CD14-positive monocyte (primary cell): ENCODE measurements at places on chromosomes 13 and 19.

DNA sequence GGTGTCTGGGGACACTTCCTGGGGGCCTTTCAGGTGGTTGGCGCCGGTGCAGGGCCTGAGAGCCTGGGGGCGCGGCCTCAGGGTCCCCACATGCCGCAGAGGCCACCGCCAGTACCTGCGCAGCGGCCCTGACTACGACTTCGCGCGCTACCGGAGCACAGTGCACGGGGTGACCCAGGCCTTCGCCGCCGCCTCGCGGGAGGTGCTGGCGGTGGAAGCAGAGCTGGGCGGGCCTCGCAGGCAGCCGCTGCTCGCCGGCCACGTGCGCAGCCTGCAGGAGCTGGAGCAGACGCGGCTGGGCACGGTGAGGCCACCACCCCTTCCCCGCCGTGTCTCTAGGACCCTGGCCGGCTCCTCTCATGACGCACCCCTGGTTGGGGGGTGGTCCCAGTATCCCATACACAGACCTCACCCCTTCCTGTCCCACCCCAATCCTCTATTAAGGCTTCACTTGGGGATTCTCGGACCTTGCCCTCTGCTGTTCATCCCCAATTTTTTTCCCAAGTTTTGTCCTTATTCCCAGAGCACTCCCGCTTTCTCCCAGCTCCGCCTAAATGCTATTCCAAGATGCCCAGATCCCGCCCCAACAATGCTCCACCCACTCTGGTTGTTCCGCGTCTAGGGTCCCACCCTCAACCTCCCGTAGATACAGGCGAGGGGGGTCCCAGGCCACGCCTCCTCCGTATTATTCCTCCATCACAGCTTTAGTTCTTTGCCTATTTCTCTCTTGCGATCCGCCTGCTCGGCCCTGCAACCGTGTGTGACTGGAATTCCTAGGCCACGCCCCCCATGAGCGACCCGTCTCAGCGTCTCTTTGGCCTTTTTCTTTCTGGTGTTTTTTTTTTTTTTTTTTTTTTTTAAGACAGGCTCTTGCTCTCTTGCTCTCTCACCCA lies 1.0 kb downstream of the REX1BD start:
- peak overlapping the region; percentile 92 for H3K4me3 ChIP-seq
- DNase-seq, result peak; percentile 63
- H3K36me3 ChIP-seq, result peaks cover 8% of the 10 kb centered on the region
- no peaks in the 10 kb centered on the region for H3K27me3 ChIP-seq
- peaks cover 60% of the 10 kb centered on the region for H3K4me1 ChIP-seq
- peak overlapping the region; percentile 84 for H3K27ac ChIP-seq

- peaks cover 20% of the 10 kb centered on the region for H3K27me3 ChIP-seq
- no peak overlapping the region for H3K4me3 ChIP-seq
- DNase-seq, result no peak
- H3K27ac ChIP-seq, result no peak overlapping the region
Observed at GRCh38 chr13:37868691-37869505, 674 bp downstream of the TRPC4 start.

- no peak for DNase-seq
- H3K27ac ChIP-seq, result no peak overlapping the region
- no peak overlapping the region for H3K4me3 ChIP-seq
- H3K4me1 ChIP-seq, result no peaks in the 10 kb centered on the region
- no peaks in the 10 kb centered on the region for H3K36me3 ChIP-seq
Observed at GRCh38 chr13:20241593-20241992, 9.5 kb upstream of the GJB6 start.

- no peak overlapping the region for H3K27ac ChIP-seq
- H3K4me3 ChIP-seq, result no peak overlapping the region
- H3K4me1 ChIP-seq, result peaks cover 6% of the 10 kb centered on the region
- H3K27me3 ChIP-seq, result no peaks in the 10 kb centered on the region
Observed at GRCh38 chr13:20988909-20989655, 72.3 kb downstream of the LATS2 start.

- peaks cover 95% of the 10 kb centered on the region for H3K36me3 ChIP-seq
- H3K4me3 ChIP-seq, result no peak overlapping the region
- no peak overlapping the region for H3K27ac ChIP-seq
- H3K4me1 ChIP-seq, result peaks cover 6% of the 10 kb centered on the region
Observed at GRCh38 chr19:4687396-4687795, 17.3 kb upstream of the MYDGF start.

DNA sequence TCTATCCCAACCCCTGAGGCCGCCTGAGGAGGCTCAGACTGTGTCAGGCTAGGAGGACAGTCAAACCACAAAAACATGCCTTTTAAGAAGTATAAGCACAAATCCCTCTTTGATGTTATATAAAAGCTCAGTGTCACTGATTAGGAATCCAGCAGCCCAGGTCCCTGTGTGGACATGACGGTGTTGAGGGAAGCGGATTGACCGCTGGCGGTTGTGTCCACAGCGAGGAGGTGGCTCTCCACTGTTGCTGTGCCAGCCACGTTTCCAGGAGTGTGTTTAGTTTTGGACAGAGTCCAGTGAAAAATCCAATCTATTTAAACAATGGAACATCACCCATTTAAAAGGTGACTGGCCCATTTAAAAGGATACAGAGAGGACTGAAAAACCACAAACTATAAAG lies 7.5 kb upstream of the GJA3 start:
- DNase-seq, result no peak
- no peaks in the 10 kb centered on the region for H3K36me3 ChIP-seq
- no peak overlapping the region for H3K27ac ChIP-seq
- H3K4me1 ChIP-seq, result peaks cover 42% of the 10 kb centered on the region
- H3K4me3 ChIP-seq, result no peak overlapping the region

- H3K27ac ChIP-seq, result no peak overlapping the region
- H3K27me3 ChIP-seq, result no peaks in the 10 kb centered on the region
- DNase-seq, result no peak
- H3K4me1 ChIP-seq, result no peaks in the 10 kb centered on the region
Observed at GRCh38 chr13:43154156-43154651, 130.8 kb downstream of the DNAJC15 start.

GRCh38 chr19:27774827-27775226 lies 1438.1 kb downstream of the UQCRFS1 start:
- no peaks in the 10 kb centered on the region for H3K27me3 ChIP-seq
- H3K27ac ChIP-seq, result no peak overlapping the region
- no peak overlapping the region for H3K4me3 ChIP-seq
- H3K4me1 ChIP-seq, result peaks cover 14% of the 10 kb centered on the region
- peak; percentile 35 for DNase-seq
- H3K36me3 ChIP-seq, result no peaks in the 10 kb centered on the region

DNA sequence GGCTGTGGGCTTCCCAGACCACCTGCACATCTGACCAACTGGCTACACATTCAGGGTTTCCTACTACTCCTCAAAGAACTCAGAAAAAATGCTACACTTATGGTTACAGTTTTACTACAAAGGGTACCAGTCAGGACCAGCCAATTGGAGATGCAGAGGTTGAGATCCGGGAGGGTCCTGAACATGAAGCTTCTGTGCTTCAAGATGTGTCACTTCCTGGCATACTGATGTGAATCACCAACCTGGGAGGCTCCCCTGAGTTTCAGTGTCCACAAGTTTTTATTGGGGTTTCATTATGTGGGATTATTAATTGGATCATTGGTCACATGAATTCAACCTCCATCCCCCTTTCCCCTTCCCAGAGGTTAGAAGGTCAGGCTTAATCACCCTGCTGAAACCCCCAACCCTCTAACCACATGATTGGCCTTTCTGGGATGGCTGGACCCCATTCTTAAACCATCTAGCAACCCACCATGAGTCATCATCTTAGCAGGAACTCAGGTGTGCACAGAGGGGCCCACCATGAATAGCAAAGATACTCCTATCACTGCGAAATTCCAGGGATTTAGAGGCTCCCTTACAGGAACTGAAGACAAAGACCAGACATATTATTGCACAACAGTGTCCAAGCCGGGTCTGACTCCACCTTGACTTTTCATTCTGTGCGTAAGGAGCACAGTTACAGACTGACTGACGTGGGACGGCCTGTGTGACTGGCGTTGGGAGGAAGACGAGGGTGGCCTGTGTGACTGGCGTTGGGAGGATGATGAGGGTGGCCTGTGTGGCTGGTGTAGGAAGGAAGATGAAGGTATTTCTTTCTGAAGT lies 90.7 kb downstream of the ATP8A2 start:
- H3K4me1 ChIP-seq, result no peaks in the 10 kb centered on the region
- H3K36me3 ChIP-seq, result no peaks in the 10 kb centered on the region
- no peak overlapping the region for H3K27ac ChIP-seq
- no peak overlapping the region for H3K4me3 ChIP-seq

GRCh38 chr13:112244061-112244460 lies 132.1 kb upstream of the SPACA7 start:
- no peak overlapping the region for H3K27ac ChIP-seq
- H3K27me3 ChIP-seq, result no peaks in the 10 kb centered on the region
- no peaks in the 10 kb centered on the region for H3K36me3 ChIP-seq
- H3K4me1 ChIP-seq, result no peaks in the 10 kb centered on the region
- no peak overlapping the region for H3K4me3 ChIP-seq

GRCh38 chr13:23644527-23645138 lies 74.4 kb downstream of the TNFRSF19 start:
- no peaks in the 10 kb centered on the region for H3K27me3 ChIP-seq
- H3K4me1 ChIP-seq, result no peaks in the 10 kb centered on the region
- H3K27ac ChIP-seq, result no peak overlapping the region
- H3K36me3 ChIP-seq, result no peaks in the 10 kb centered on the region
- no peak for DNase-seq

- no peaks in the 10 kb centered on the region for H3K36me3 ChIP-seq
- H3K27ac ChIP-seq, result no peak overlapping the region
- no peaks in the 10 kb centered on the region for H3K4me1 ChIP-seq
- H3K4me3 ChIP-seq, result no peak overlapping the region
- no peak for DNase-seq
Observed at GRCh38 chr13:43730642-43731041, 56.1 kb downstream of the ENOX1 start.

DNA sequence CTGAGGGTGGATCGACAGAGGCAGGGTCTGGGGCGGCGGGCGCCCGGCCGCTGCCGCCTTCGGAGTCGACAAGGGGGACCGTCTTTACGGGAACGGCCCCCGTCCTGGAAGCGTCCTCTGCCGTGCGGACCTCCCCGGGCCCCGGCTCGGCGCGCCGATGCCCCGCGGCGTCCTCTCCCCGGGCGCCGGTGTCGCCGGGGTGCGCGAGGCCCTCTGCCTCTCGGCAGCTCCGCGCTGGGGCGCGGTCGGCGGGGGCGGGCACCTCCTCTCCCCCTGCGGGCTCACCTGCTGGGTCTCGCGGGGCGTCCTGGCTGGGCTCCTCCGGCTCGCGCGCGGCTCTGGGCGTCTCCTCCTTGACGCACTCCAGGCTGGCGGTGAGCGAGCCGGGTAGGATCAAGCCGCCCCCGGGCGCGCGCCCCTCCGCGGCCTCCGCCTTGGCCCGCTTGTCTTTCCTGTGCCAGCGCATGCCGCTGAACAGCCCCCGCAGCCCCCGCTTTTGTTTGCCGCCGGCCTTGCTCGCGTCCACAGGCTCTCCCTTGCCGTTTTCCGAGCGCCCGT lies 1.5 kb downstream of the AMER2 start:
- H3K4me3 ChIP-seq, result no peak overlapping the region
- DNase-seq, result no peak
- H3K36me3 ChIP-seq, result no peaks in the 10 kb centered on the region
- H3K4me1 ChIP-seq, result peaks cover 3% of the 10 kb centered on the region

- no peaks in the 10 kb centered on the region for H3K27me3 ChIP-seq
- no peak overlapping the region for H3K4me3 ChIP-seq
- no peak for DNase-seq
- no peak overlapping the region for H3K27ac ChIP-seq
Observed at GRCh38 chr19:44649578-44650145, 6.0 kb downstream of the PVR start.

DNA sequence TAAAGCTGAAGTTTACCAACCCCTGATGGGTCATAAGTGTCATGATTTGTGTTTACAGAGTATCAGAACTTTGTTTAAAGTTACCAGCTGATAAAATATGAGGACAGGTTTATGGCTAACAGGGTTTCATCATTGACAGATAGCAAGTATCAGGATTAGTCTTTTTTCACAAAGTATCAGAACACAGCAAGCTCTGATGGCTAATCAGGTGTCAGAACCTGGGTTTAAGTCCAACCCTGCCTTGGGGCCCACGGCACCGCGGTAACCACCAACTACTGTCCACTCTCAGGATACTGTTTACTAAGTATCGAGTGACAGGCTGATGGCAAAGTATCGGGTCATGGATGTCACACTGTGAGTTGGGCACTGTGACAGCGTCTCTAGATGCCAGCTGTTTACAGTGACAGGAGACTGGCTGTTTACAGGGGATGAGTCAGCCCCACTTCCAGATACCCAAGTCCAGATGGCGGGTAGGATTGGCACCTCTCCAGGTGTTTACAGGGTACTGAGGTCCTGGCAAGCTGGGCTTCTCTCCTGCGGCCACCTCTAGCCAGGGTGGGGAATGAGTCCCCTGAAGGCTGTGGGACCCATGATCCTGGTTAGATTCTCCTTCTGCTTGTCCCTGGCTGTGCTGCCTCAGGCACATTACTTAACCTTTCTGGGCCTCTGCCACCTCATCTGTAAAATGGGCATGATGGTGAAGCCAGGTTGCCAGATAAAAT lies 21.8 kb downstream of the ARRDC2 start:
- DNase-seq, result peak; percentile 59
- H3K27me3 ChIP-seq, result no peaks in the 10 kb centered on the region
- H3K4me3 ChIP-seq, result no peak overlapping the region
- H3K36me3 ChIP-seq, result no peaks in the 10 kb centered on the region
- no peak overlapping the region for H3K27ac ChIP-seq

DNA sequence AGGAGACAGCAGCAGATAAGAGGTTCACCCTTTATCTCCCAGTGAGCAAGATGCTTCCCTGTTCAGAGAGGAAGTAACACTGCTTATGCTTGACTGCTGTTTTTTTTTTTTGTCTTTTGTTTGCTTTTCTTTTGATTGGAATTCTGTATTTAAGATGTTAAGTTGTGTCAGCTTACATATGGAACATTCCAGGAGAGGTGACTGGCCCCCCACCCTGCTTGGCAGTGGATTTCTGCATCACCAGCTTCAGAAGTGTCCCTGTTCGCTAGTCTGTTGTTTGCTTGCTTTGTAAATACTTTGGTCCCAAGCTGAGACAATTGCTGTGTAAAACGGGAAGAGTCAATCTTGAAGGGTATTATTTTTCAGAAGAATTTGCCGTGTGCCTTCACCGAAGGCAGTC lies 43.0 kb downstream of the IFT88 start:
- no peak overlapping the region for H3K4me3 ChIP-seq
- no peaks in the 10 kb centered on the region for H3K27me3 ChIP-seq
- DNase-seq, result no peak
- peaks cover 13% of the 10 kb centered on the region for H3K36me3 ChIP-seq
- no peaks in the 10 kb centered on the region for H3K4me1 ChIP-seq

DNA sequence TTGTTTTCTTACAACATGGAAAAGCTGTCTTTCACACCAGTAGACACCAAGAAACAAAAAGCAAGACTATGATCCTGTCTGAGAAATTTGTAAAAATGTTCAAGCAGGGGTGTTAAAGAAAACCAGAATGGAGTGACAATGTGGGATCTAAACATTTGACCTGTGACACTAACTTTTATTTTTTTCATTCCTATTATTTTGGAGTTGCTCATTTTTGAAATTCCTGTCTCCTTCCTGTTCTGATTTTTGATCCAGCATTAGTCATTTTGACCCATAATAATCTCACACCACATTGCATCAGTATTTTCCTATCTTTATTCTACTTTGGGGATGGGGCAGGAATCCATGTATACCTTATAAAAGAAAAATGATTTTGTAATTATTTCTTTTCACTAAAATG lies 164.2 kb downstream of the DLEU7 start:
- no peak overlapping the region for H3K27ac ChIP-seq
- no peaks in the 10 kb centered on the region for H3K27me3 ChIP-seq

- H3K4me3 ChIP-seq, result no peak overlapping the region
- DNase-seq, result no peak
- no peaks in the 10 kb centered on the region for H3K36me3 ChIP-seq
- no peak overlapping the region for H3K27ac ChIP-seq
- H3K27me3 ChIP-seq, result peaks cover 61% of the 10 kb centered on the region
- H3K4me1 ChIP-seq, result no peaks in the 10 kb centered on the region
Observed at GRCh38 chr13:110423689-110424302, 116.7 kb downstream of the COL4A2 start.
